ENCODE measurements at places on chromosomes 12 and 14.

GRCh38 chr14:21309238-21309636, 29.4 kb downstream of the RPGRIP1 start:
- no peak for DNase-seq

GRCh38 chr14:45083617-45083975, 320 bp upstream of the PRPF39 start:
- DNase-seq = no peak

- DNase-seq = no peak
Observed at GRCh38 chr12:127964717-127965116, 302.3 kb upstream of the TMEM132C start.

GRCh38 chr12:13539051-13539450, 342.5 kb downstream of the EMP1 start:
- DNase-seq = no peak

- DNase-seq = no peak
Observed at GRCh38 chr12:104991565-104992128, 5.5 kb downstream of the NOPCHAP1 start.

GRCh38 chr12:120116441-120116791, at the start of gene RAB35:
RAB35 (minus strand) TSS chr12:120116753; CDS start chr12:120116650, 103 bp downstream.
- no peak for DNase-seq

DNA sequence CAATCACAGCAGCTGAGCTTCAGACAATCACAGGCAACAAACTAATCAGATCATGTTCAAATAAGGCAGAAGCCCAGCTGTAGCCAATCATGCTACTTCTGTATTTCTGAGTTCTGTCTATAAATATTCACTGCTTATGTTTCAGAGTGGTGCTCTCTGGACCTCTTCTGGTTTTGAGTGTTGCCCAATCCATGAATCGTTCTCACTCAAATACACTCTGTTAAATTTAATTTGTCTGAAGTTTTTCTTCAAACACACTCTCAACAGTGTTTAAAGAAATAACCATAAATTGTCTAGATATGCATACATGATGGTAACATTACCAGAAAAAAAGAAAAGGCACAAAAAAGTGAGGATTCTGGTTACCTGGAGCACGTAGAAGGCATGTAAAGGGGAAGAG, 77.9 kb upstream of the BBS10 start:
- DNase-seq = no peak

- DNase-seq = no peak
Observed at GRCh38 chr12:66963901-66964300, 285.0 kb upstream of the GRIP1 start.

DNA sequence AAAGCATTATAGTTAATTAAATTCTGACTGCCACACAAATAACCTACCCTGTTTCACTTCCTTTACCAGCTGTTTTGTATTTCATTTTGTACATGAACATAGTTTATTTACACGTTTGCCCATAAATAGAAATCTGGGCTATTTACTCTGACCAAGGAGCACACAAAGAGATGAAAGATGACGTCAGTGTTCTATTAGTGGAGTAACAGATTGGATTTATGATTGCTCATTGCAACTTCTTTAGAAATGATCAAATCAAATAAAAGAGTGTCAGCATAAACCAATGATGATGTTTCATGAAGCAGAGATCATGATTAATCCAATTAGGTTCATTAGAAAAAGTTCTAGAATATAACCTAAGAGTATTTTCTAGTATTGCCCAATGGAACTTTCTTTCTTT, 12.0 kb upstream of the RTL1 start:
- DNase-seq = no peak

GRCh38 chr14:77264466-77265186, 6.4 kb downstream of the NGB start:
- no peak for DNase-seq

- no peak for DNase-seq
Observed at GRCh38 chr12:132014915-132015280, 65.2 kb downstream of the EP400 start.

DNA sequence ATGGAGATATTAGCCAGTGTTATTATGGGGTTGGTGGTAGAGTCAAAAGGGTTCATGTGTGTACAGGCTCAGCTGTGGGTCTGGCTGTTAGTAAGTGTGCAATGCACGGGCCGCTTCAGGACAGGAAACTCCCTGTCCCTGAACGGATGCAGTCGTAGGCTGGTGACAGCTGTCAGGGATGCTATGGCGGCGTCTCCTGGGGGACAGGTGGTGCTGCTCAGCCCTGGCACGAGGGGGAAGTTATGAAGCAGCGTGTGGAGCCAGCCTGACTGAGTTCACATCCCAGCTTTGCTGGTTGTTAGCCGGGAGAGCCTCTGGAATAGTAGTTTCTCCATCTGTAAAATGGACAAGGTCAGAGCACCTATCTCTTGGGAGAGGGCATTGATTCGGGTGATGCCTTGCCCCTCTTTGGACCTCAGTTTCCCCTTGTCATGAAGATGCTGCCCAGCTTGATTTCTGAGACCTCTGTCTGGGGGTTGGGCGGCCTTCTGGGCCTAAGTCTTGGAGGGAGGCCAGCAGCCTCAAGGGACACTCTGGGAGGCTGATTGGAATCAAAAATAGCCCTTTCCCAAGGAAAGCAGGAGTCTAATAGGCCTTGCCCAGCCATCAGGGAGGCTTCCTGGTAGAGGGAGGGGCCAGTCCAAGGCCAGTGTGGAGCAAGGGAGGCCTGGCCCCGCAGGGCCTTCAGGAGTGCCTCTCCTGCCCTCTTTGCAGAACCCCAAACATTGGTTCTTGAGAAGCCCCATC, 7.1 kb downstream of the ASB2 start:
- DNase-seq = no peak

- no peak for DNase-seq
Observed at GRCh38 chr14:61260939-61261776, 20.0 kb downstream of the TMEM30B start.

DNA sequence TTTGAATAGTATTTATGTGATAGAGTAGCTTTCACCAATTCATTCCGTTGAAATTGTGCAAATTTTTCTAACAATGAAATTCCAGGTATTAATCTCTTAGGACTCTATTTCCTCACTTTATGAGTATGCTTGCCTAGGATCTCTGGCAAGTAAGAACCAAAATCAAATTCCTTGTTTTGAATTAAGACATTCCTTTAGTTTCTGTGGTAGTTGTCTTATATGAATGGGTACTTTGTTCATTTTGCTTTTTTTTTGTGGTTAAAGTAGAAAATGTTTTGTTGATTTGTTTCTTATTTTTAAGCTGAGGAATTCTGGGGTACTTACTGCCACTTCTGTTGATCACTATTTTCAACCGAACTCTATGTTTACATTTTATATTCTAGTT, 59.8 kb downstream of the KITLG start:
- DNase-seq = no peak

DNA sequence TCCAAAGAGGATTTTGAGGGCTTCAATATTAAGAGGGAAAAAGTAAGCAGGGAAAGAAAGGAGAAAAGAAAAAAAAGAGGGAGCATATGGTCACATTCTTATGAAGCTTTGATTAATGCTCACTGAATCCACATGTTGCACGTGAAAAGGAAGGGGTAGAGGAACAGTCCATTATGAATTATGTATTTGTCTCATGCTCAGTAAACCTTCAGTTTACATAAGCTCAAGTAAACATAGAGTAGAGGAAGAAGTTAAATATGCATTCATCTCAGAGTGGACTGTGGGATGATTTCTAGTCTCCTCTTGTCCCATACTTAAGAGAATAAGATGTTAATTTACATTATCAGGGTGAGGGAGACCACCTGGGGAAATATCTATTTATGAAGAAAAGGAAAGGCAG, 334.5 kb downstream of the IPO8 start:
- DNase-seq = no peak

GRCh38 chr14:62373944-62374343, 611.7 kb downstream of the SNAPC1 start:
- no peak for DNase-seq

DNA sequence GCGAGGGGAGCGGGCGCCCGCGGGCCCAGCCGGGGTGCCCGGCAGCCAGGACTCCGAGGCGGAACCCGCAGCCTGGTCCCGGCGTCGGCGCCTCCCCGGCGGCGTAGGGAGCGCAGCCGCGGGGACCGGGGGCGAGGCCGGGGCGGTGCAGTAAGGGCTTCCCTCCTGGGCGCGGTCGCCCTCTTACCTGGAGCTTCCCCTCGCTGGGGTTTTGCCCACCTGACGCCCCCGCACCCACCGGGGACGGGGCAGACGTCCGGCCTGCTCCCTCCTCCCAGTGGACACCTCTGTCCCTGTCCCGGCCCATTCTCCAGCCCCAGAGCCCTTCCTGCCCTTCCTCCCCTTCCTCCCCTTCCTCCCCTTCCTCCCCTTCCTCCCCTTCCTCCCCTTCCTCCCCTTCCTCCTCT, 413 bp upstream of the TUBA1C start:
- no peak for DNase-seq

DNA sequence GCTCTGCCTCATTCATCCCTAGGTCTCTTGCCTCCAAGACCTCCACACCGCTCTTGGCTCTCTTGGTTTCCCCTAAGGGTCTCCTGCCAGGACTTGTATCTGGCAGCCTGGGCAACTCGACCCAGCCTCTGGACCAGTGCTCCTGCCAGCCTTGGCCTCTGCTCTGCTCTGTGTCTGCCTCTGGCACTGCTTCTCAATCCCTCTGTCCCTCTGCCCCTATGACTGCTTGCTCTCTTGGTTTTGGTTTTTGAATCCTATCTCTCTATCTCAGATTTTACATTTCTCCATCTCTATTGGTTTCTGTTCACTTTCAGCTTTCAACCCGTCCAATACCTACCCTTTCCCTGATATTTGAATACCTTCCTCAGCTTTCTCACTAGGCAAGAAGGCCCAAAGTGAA, 6.3 kb downstream of the ITGA5 start:
- DNase-seq = no peak

- DNase-seq = no peak
Observed at GRCh38 chr12:122503147-122503751, 2.5 kb upstream of the ZCCHC8 start.

DNA sequence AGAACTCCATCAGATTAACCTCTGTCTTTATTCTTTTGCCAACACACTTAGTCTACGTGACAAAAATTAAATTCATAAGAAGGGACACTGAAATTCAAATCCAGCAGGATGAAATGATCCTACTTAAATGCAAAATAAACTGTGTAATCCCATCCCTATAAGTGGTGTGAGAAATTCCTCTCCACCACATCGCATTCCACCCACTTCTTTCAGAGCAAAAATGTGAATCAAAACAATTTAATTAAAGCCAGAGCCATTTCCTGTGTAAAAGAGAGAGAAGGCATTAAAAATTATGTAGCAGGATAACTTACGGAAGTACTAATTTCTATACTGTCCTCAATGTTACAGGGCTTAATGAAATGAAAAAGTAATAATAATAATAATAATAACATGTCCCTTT, 844.3 kb downstream of the GALC start:
- DNase-seq = no peak

DNA sequence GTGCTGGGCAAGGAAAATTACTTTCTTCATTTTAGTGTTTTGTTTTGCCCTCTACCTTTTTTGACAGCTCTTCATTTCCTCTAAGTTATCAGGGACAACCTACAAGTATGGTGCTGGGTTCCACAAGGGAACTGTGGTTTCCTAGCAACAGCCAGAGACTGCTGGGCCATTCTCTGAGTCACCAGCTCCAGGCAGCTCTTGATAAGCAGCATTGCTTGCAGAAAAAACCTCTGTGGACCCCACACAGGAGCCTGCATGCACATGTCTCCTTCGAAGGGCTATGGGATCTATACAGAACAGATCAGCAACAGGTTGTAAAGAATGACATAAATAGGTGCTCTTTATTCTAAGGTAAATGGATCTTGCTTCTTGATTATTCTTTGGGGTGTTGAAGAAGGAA, 81.0 kb upstream of the CCDC196 start:
- no peak for DNase-seq

- no peak for DNase-seq
Observed at GRCh38 chr12:91177381-91177780, 5.2 kb downstream of the DCN start.

DNA sequence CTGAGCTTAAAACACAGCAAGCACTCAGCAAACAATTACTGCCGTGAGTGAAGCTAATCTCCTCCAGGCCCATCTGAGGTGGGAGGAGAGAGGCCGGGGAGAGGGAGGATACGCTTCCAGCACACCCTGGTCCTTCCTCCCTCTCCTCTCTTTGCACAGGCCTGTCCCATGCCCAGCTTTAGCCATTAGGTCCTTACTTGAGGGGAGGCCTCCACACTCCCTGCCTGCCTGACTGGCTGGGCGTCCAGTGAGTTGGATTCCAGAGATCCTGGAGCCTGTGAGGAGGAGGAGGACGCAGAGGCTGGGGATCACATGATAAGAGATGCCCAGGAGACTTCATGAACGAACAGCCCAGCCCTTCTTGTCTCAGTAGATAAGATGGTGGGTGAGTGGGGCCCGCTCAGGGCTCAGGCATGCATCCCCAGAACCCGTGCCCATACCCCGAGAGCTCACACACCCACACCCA, 65.1 kb upstream of the NCOR2 start:
- DNase-seq = no peak

DNA sequence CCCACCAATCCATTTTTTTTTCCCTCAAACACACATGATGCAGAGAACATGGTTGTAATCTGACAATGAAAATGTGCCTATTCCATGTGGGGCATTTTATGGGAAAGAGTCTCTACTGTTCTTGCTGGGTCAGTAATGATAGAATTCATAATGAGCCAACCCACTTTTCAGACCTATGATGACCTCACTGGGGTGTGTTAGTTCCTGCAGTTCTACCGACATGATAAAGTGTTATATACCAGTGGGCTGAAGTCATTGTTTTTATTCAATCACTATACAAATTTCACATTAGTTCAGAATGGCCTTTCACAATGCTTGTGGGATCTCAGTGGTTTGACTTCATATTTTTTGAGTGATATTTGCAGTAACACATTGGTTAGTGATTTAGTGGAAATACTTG, 47.5 kb downstream of the PPFIBP1 start:
- no peak for DNase-seq

DNA sequence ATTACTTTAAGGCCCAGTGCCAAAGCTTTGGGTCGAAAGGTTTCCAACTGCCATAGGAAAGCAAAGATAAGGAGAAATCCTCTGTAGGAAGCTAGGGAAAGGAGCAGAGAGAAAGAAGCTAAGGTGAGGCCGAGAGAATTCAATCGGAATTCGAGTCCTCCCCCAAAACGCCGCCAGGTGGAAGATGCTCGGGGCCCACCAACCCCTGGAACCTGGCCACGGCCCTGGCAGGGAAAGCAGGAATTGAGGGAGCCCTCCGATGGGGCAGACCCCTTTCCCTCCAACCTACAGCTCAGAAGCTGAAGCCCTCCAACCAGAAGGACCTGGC, 498 bp downstream of the GMFB start:
- DNase-seq = no peak

GRCh38 chr12:59196989-59197388, 276.7 kb upstream of the LRIG3 start:
- no peak for DNase-seq

GRCh38 chr14:60249321-60250256, 568 bp downstream of the PPM1A start:
- DNase-seq = peak; percentile 20

- DNase-seq = no peak
Observed at GRCh38 chr14:75401361-75401760, 26.5 kb upstream of the JDP2 start.
